ENCODE measurements at places on chromosomes 16 and 17. TPM values are rescaled to one million over a fixed set of nuclear protein-coding genes. Genes with fewer than 3 reads are reported as not detected.

DNA sequence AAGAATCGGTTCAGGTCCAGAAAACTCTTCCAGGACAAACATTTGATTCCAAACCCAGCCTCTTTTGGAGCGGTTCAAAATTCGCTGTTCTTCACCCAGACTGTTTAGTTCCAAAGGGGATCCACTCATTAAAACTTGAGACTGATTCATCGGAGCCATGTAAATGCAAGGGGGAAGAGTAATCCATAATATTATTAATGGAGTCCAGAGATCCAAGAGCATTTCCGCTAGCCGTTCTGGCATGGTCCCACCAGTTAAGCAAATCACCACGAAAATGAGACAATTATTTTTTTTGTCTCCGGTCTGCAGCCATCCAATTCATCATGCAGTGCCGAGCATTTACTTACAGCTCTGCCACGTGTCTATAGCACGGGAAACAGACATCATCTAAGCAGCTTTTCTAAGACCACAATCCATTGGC lies 15.1 kb downstream of the CDH8 start:
- DNase-seq = no peak

The SCIMP gene
- not detected for total RNA-seq

DNA sequence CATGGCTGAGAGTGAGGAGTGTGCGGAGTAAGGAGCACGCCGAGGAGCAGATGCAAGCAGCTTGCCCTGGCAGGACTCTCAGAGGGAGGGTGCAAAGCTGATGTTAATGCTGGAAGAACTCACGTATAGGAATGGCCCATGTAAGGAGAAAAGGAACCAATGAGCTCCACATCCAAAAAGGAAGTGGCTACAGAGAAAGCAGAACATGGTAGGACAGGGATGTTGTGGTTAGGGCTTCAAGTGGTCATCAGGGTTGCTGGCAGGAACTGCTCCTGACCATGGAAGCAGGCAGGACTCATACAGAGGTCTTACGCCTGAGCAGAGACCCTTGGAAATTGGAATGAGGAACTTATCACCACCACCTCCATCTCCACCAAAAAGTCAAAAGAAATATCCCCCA lies 5.2 kb downstream of the MYO1D start:
- peak; percentile 14 for DNase-seq

DNA sequence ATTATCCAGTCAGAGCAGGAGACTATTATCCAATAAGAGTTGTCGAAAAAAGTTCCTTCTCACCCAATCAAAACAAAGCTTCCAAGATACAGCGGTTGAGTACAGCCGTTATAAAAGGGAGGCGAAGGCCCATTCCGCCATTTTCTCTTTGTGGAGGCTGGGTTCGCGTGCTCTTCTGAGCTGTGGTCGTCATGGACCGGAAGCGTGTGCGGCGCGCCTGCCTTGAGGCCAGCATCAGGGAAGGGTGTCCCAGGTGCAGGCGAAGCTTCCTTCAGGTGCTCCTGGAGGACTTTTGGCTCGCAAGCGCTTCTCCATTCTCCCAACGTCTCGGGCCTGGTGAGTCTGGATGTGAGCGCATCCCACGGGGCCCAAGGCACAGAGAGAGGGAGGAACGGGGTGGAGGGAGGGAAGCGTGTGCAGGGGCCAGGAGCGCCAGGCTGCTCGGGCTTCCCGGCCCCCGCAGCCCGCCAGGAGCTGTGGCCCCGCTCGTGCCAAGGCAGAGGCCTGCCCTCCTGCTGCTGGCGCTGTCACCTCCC lies 99.2 kb downstream of the GOSR1 start:
- DNase-seq = no peak

- DNase-seq = peak; percentile 89
Measured at GRCh38 chr16:67184995-67185650, 1.4 kb upstream of the MATCAP1 start.

DNA sequence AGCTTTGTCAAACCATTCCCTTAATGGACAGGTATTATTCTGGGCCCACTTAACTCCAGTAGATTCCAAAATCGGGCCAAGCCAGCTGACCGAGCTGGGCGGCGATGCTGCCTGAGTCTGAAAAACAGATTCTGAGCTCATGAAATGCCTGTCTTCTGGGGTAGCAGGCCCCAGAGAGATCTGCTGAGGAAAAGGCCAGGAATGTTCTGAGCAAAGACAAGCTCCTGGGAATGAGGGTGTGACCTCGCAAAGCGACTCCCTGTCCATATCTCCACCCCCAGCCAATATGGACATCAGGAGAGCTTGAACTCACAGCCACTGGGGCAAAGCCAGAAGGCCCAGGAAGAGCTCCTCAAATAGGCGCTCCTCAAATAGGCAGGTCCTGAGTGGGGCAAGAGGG lies 23.7 kb downstream of the ZNF423 start:
- no peak for DNase-seq

DNA sequence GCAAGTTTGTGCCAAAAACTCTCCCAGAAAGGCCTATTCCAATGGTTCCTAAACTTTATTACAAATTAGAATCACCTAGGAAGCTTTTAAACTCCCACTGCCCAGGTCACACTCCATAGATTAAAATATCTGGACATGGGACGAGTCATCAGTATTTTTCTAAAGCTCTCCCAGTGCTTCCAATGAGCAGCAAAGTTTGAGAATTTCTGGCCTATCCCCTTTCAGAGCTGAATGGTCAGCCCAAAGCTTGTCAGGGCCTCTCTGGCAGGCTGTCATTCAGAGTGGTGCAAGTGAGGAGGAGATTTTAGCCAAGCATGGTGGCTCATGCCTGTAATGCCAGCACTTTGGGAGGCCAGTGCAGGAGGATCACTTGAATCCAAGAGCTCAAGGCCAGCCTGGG lies 2.4 kb downstream of the BCL6B start:
- DNase-seq = no peak

DNA sequence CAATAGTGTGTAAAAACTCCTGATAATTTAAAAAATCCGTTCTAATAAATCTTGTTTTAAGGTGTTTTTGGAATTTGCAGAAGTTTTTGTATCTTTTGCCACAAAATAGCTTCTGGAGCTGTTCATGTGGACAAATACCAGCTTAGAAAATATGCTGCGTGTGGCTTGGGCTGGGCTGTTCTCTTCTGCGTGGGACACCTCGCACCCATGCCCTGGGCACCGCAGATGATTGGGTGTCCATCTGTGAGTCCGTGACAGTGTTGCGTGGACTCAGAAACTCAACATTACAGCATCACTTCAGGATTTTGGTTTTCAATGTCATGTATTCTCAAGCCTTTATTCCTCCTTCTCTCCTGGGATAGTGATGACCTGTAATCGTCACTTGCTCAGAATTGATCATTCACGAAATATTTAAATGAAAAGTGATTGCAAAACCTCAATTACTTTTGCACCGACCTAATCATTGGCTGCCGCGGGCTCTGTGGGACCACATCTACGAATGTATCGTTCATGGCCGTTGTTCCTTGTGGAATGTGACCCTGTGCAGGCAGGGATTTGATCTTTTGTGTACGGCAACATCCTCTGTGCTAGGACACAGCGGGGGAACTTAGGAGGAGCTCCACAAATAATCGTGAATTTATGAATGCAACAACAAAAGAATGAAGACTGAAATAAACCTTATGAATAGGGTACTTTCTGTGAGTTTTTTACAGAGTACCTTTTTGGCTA lies 210.3 kb upstream of the FOXF1 start:
- no peak for DNase-seq

The RAMP2 gene
- total RNA-seq = not detected

GRCh38 chr17:8441690-8442089 lies 6.0 kb downstream of the NDEL1 start:
- no peak for DNase-seq

DNA sequence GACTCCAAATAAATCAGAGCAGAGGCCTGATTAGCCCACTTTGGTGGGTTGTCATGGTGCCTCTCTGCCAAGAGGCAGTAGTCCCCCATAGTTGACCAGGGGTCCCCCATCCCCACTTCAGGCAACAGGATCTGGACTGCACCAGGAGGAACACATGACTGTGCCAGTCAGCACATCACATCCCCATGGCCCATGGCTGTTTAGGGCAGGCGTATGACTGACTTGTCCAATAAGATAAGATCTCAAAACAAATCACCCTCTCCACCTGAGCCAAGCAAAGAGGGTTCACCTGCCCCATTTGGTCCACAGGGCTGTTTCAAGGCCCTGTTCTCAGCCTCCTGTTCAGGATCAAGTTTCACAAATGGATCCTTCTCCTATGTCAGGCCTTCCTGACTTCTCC lies 93.3 kb downstream of the C16orf78 start:
- no peak for DNase-seq

DNA sequence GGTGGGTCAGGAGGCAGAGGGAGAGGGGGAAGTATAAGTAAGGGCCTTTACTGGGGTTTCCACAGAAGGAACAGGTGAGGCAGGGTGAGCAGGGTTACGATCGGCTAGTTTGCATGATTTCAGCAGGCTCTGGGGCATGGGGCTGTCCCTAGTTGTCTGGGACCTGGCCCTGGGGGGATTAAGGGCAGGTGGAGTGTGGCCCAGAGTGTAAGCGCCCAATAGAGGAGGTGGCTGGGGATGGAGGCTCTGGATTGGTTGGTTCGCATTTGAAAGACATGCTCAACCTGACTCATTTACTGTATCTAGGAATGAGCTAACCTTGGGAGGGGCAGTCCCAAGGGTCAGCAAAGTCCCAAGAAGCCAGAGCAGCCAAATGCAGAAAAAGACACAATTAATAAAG lies 230.3 kb downstream of the MAP2K4 start:
- no peak for DNase-seq

DNA sequence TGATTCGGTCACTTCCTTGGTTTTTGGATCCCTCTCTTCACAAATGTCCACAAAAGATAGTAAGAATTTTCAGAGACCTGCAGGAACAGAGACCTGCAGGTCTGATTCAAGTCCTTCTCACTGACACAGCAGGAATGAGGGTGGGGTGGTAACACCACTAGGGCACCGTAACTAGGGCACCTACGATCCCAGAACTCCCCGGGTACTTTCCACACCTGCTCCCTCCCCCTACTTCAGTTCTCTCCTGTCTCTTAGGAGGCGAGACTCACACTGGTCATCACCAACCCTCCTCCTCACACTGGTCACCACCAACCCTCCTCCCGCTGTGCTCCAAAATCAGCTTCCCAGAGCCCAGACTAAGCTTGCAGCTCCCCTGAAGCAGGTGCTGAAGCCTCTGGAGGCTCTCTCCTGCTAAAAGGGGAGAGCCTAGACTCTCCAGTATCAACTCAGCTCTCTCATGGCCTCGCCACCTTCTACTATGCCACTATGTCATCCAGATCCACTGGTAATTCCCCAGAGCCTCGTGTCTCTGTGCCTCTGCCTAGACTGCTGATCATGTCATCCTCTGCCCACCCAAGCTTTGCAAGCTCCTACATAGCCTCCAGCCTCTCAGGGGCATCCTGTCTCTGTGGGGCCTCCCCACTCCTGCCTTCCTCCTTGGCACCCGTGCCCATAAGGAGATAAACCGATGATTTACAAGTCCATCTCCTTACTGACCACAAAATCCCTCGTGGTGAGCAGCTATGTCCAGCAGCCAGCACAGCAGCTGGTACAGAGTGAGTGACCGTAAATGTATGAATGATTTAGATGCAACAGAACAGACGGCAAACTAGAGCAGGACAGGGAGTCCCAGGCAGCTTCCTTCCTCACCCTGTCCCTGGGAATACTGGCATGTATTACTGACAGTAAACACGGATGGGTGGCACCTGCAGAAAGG lies 63.4 kb upstream of the GSG1L start:
- no peak for DNase-seq

- DNase-seq = no peak
Measured at GRCh38 chr17:82645516-82645915, 2.7 kb downstream of the WDR45B start.

DNA sequence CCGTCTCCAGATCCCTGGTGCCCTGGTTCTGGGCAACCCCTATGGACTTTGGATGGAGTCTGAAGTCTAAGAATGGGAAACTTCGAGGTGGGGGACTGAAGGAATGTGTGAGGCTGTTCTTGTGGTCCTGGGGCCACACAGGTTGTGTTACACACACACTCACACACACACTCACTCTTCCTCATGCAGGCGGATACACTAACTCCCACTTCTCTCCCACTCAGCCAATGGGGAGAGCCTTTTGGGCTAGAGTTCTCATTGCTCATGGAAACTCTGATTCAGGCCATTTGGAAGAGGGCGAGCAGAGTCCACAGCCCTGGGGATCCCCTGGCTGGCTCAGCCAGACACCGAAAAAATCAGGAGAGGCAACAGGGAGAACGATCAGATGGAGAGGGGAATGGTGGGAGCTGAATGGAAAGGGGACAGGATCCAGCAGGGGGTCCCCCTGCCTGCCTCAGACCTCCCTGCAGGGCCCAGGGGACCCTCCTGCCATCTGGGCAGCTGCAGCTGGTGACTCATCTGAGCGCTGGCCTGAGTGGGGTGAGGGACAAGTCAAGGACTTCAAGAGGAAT lies 9.1 kb downstream of the IGFBP4 start:
- peak; percentile 55 for DNase-seq

The NOTUM gene
- 0.51 TPM for total RNA-seq

The ATXN1L gene
- total RNA-seq = 13.0 TPM

The PRDM7 gene
- total RNA-seq = not detected

GRCh38 chr17:57407287-57408070 lies 151.2 kb downstream of the MSI2 start:
- DNase-seq = no peak

DNA sequence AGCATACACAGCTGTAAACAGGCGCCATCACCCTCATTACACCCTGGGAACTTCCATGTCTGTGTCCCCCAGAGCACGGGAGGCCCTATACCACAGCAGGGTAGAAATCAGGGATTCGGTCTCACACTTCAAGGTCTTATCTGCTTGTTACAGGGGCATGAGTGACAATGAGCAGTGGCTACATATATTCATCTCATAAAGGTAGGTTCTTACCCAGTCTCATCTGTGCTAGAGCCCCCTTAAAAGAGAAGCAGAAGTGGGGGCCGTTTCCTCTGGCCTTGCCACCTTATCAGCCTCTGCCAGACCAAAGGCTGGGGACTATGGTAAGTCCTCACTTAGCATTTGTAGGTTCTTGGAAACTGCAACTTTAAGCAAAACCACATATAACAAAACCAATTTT lies 46.5 kb downstream of the IRX5 start:
- no peak for DNase-seq

DNA sequence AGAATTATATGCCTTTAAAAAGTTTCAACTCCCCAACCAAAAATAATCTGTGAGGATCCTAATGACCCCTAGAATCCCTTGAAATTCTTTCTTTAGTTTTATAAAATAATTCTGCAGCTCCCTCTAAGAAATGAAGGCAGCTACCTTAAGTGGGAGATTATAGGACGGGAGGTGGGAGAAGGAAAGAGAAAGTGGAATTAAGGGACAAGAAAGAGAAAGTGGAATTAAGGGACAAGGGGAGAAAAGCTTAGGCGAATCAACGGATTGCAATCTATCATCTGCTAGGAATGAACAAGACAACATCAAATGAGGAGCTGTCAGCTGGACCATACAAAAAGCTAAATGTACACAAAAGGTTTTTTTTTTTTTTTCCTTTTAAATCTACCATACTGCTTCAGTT lies 262.0 kb downstream of the ZFHX3 start:
- DNase-seq = peak; percentile 23

The TRPV3 gene
- 0.97 TPM for total RNA-seq

The FOXK2 gene
- 23.1 TPM for total RNA-seq

The RGS11 gene
- not detected for total RNA-seq

The GSG1L gene
- not detected for total RNA-seq

GRCh38 chr17:29273924-29274323 lies 20.0 kb downstream of the NUFIP2 start:
- no peak for DNase-seq

The TMEM238L gene
- total RNA-seq = not detected

- DNase-seq = no peak
Measured at GRCh38 chr16:78535098-78535497, 435.6 kb downstream of the WWOX start.

- DNase-seq = no peak
Measured at GRCh38 chr16:89187770-89188392, 12.5 kb downstream of the SLC22A31 start.
